ENCODE measurements at places on chromosomes 1 and 21.

DNA sequence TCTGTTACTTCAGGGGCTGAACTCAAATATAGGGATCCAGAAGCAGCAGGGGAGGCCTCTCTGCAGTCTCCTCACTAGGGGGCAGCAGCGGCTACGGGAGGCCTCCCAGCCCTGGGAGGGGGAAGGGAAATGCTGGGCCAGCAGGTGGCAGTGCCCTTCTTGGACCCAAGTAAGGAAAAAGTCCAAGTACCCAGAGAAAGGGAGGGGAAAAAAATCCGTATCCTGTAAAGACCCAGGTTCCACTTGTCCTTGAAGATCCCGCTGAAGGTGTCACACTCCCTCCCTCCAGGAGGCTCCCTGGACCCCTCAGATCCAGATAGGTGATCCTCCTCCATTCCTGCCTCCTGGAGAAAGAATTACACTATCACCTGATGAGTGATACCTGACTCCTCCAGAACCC is 14.1 kb upstream of the NUAK2 start:
- DNase-seq = peak; percentile 80

- DNase-seq = no peak
Measured at GRCh38 chr21:25742900-25743299, 8.1 kb downstream of the GABPA start.

DNA sequence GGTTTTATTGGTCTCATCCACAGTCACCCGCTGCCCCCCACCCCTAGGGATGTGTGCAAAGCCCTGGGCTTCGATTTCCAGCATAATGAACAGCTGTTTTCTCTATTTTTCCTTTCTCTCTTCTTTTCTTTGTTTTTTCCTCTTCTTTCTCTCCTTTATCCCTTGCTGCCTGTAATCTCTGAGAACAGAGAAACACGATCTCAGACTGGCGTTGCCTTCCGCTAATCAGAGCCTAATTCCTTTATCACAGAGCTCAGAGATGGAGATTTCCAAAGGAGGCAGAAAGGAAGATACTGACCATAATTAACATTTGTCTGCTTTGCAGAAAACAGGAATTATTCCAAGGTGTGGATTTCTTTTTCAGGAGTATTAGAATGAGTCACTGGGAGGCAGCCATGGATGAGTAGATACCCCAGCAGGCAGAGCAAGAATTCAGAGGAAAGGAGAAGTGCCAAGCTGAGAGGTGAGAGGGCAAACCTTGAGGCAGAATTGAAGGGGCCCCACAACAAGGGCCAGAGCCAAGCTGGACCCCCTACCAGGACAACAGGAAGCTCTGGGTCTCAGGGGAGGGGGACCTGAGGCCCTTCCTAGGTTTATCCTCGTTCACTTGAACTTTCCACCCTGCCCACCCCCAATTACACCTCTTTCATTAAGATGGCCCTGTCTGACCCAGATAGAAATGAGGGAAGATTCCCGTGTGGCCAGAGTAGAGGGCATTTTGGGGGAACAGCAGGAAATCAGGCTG is 33.3 kb downstream of the MATN1 start:
- no peak for DNase-seq

- DNase-seq = no peak
Measured at GRCh38 chr1:225442123-225442505, 14.3 kb upstream of the LBR start.

- no peak for DNase-seq
Measured at GRCh38 chr1:197807216-197807615, 31.9 kb upstream of the DENND1B start.

Data from cerebellar cortex (tissue), 1 donor.